Activated naive CD8-positive, alpha-beta T cell treated with anti-CD3 and anti-CD28 coated beads, Interleukin-2, amount 10 ng/mL, durations not matched to agents 7 days and 5 days (primary cell): ENCODE measurements at places on chromosomes 4 and X. TPM values are rescaled to one million over a fixed set of nuclear protein-coding genes. Genes with fewer than 3 reads are reported as not detected.

- no peak for DNase-seq
Observed at GRCh38 chr4:60737858-60738257, 462.3 kb upstream of the ADGRL3 start.

- no peak for DNase-seq
Observed at GRCh38 chr4:174626342-174627008, 104.2 kb upstream of the HPGD start.

GRCh38 chr4:127988638-127989037 is 23.4 kb downstream of the ABHD18 start:
- DNase-seq, result no peak

DNA sequence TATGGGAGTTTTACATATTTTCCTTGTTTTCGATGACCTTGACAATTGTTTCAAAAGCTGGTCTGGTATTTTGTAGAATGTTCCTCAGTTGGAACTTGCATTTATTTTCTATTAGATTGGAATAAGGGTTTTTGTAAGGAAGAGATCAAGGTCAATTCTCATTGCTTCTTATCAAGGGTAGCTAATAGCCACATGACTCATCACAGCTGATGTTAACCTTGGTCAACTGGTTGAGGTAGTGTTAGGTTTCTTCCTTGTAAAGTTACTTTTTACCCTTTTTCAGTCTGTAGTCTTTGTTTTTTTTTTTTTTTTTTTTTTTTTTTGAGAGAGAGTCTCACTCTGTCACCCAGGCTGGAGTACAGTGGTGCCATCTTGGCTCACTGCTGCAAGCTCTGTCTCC is 257.2 kb downstream of the SNCA start:
- no peak for DNase-seq

DNA sequence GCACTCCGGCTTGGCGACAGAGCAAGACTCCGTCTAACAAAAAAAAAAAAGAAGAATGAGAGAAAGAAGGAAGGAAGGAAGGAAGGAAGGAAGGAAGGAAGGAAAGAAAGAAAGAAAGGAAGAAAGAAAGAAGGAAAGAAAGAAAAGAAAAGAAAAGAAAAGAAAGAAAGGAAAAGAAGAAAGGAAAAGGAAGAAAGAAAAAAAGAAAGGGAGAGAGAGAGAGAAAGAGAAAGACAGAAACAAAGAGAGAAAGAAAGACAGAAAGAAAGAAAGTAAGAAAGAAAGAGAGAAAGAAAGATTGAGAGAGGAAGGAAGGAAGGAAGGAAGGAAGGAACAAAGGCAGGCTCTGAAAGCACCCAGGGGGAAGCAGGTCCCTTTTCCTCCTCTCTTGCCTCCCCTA is 336.6 kb upstream of the GATB start:
- no peak for DNase-seq

DNA sequence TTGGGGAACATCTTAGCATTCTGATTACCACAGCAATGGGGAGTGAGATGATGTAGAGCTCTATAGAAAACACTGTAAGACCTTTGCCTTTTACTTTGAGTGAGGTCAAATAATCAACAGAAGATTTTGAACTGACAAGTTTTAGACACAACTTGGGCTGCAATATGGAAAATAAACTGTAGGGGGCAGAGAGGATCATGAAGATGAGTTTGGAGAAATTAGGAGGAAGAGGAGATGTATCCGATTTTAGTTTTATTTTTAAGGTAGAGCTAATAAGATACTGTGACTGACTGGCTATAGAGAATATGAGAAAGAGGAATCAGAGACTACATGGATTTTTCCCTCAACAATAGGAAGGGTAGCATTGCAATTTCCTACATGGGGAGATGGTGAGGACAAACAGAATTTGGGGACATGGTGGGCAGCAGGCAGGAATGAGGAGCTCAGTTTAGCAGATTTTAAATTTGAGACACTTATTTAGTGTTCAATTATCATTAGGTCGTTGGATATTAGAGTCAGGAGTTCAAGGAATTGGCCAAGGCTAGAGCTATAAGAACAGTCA is 563.1 kb downstream of the INPP4B start:
- DNase-seq, result no peak

- DNase-seq, result no peak
Observed at GRCh38 chr4:179399054-179399782, 1957.0 kb upstream of the AGA start.

DNA sequence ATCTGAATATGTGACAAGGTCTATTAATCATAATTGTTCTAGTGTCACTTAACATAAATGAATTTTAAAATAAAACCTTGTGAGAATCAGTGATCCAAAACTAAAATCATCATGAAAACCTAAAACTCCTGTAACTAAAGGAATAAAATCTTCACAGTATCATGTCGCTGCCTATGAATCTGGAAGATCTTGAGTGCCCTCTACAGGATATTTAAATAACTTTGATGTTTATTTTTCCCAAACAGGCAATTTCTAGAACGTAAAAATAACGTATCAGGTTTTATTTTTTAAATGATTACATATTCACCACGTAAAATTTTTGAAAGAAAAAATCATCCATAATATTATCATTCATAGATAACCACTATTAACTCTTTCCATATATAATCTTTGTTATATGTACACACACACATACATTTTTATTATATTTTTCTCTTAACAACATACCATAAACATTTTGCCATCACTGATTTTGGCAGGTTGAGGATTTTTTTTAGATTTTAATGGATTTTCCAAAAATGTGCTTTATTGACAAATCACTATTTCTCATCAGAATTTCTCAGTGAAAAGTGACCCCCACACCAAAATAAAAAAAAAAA is 79.6 kb downstream of the COMMD8 start:
- no peak for DNase-seq

DNA sequence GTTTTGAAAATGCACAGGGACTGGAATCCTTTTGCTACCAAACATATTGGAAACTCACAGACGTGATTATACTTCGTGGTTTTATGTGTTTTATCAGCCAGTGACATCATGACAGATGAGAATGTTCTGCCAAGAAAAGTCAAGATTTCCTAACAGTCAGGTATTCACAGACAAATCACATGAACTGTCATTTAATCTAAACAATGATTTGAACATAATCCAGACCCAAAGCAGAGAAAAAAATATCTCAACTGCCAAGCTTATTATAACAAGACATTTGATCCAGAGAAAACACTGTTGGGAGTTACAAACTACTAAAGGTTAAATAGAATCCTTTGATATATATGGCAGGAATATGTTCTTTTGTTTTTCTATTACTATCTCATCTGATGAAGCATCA is 635.9 kb upstream of the FRG1 start:
- no peak for DNase-seq

DNA sequence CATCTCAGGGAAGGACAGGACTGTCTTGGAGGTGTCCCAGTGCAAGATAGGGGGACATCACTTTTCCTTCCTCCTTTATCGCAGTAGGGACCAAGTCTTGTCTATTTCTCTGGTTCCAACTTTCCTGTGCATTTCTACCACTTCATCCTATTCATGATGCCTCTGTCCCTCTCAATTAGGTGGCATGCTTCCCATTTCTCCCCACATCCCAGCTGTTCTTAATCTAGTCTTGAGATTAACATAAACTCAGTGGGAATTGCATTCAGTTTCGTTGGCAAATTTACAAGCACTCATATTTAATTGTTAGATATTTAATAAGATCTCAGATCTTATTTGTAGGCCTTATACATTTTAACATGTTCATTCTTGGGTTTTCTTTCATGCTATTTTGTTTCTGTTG is 15.7 kb upstream of the ODAM start:
- no peak for DNase-seq

DNA sequence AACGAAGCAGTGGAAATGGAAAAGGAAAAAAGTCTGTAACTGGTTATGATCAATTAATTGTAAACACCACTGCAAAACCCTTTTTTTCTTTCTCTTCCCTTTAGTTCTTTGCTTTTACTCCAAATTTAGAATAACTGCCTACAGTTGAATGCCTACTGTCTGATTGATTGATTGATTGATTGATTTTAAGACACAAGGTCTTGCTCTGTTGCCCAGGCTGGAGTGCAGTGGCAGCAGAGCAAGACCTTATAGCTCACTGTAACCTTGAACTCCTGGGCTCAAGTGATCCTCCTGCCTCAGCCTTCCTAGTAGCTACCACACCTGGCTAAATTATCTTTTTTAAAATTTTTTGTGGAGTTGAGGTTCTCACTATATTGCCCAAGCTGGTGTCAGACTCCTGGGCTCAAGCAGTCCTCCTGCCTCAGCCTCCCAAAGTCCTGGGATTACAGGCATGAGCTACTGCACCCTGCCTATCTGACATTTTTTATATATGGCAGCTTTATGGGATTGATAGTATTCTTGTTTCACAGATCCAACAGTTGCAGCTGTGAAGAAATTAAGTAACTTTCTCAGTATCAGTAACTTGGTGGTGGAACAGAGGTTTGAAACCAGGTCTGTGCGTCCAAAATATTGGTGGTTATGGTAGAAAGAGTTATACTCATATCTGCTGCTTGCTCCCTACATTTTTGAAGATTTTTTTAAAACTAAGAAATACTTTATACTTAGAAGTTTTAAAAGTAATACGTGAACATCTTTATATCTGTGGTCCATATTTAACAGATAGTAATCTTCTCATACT is 12.4 kb downstream of the UBE2K start:
- DNase-seq, result no peak

DNA sequence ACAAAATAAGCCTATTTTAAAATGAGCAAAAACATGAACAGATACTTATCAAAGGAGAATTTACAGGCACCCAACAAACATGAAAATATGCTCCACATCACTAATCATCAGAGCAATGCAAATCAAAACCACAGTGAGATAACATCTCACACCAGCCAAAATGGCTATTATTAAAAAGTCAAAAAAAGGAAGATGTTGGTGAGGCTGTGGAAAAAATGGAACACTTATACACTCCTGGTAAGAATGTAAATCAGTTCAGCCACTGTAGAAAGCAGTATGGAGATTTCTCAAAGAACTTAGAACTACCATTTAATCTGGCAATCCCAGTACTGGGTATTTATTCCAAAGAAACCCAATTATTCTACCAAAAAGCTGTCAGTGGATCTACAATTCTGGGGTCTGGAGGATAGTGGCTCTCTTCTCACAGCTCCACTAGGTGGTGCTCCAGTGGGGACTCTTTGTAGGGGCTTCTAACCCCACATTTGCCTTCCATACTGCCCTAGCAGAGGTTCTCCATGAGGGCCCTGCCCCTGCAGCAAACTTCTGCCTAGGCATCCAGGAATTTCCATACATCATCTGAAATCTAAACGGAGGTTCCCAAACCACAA is 9.1 kb upstream of the ZNF732 start:
- no peak for DNase-seq

DNA sequence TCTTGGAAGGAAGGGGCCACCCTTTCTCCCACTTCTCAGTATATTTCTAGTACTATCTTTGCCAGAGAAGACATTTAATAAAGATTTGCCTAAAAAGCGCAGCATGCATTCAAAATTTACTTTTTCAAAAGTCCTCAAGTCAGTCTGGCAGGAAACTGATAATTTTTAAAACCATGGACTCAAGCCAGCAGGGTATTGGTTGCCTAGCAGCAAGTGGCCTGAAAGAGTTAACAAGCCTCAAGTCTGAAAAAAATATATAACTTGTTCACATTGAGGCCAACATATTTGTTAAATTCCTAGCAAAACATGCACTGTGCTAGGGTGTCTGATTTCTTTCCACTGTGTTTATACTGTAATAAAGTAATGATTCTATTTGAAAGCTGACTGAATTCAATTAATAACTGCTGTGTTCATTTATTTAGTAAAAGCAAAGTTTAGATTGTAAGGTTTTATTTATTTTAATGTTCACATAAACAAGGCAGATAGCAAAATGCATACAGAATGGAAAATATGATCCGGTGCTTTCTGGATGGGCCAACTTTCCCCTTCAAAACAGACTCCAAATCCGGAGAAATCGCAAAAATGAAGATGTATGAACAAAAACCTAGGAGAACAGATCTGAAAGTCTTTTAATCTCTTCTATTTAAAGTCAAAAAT is 218.5 kb upstream of the FGF13 start:
- no peak for DNase-seq

GRCh38 chr4:3835527-3836405 is 69.6 kb downstream of the ADRA2C start:
- DNase-seq, result no peak

- DNase-seq, result peak; percentile 48
Observed at GRCh38 chr4:54100595-54101189, 729 bp downstream of the GSX2 start.

- DNase-seq, result no peak
Observed at GRCh38 chrX:69158166-69158980, 6.9 kb downstream of the PJA1 start.

- DNase-seq, result no peak
Observed at GRCh38 chrX:45145492-45146215, 55.0 kb downstream of the DIPK2B start.

DNA sequence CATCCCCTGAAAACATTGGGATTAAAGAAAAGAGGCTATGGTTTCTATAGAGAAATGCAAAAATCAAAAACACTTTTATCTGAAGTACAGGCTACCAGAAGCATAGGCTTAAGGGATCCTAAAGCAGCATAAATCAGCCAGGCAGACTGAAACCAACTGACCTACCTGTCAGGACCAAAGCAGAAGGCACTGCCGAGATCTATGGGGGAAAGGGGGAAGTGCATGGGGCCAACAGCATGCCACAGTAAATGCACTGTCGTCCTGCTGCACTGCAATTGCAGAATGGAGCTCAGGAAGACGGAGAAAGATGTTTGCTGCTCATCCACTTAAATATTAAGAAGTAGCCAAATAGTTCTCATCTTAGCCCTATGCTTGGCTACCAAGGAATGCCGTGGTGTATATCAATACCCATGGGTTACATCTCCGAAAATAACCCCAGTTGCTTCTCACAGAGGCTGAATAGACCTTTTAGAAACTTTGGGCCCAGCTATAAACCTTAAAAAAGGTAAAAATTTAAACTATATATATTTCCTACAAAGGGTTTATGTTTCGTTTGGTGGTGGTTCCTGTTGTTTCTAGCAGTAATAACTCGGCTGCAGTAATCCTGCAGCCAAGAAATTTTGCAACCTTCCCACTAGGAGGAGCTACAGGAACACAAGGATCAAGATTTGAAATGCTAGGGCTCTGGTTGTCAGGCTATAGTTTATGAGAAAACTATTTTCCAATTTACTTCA is 312.2 kb upstream of the DIAPH2 start:
- no peak for DNase-seq

GRCh38 chrX:47366041-47366722 is 4.2 kb upstream of the ZNF157 start:
- DNase-seq, result peak; percentile 65

GRCh38 chr4:98482847-98483806 is 175.3 kb downstream of the TSPAN5 start:
- DNase-seq, result no peak

GRCh38 chrX:101484135-101484534 is 1.1 kb upstream of the ARMCX4 start:
- DNase-seq, result no peak

CCDC110 gene
- 0.11 TPM for total RNA-seq

FGFBP1 gene
- not detected for total RNA-seq

NPNT gene
- not detected for total RNA-seq

RADX gene
- total RNA-seq, result 9.8 TPM

PRRG1 gene
- not detected for total RNA-seq

NDP gene
- total RNA-seq, result not detected

ASB12 gene
- total RNA-seq, result not detected

S100P gene
- 1.5 TPM for total RNA-seq

HGFAC gene
- not detected for total RNA-seq

ADH6 gene
- total RNA-seq, result not detected

SPANXD gene
- total RNA-seq, result not detected

GPR50 gene
- not detected for total RNA-seq

INTU gene
- 0.17 TPM for total RNA-seq

PWWP3B gene
- not detected for total RNA-seq

AGA gene
- 18.6 TPM for total RNA-seq

NAP1L3 gene
- total RNA-seq, result 2.1 TPM

GPRASP1 gene
- 14.0 TPM for total RNA-seq
